Stimulated activated effector memory CD8-positive, alpha-beta T cell treated with anti-CD3 and anti-CD28 coated beads, Interleukin-12 subunit alpha, Interleukin-12 subunit beta, amount 100 ng/mL, for 72 hours (primary cell): ENCODE measurements at places on chromosomes 3 and 15.

DNA sequence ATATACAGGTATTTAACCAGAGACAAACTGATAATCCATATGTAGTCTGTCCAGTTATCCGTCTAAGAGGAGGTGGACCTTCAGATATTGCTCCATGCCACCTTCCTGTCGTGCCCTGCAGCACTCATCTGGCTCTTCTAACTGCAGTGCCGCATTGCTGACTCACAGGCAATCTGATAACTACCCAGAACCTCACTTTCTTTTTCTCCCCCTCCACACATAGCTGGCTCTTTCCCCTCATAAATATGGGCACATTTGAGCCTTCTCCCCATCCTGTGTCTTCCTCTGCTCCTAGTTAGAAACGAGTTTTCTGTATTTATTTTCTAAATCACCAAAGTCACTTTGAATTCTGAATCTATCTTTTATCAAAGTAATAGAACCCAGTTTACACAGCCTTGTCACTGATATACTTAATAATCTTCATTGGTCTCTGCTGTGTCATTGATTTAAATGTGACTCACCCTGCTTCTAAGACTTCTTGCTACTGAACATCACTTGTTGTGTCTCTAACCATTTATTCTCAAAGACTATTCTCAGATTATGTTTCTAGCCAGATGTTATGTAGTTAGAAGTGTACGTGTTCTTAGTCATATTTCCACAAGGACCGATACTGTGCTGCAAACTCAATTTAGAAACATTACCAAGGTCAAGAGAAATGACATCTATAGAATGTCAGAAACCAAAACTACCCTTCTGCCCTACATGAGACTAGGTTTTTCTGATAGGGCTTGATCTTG is 17.4 kb upstream of the KCNMB2 start:
- DNase-seq, result no peak

DNA sequence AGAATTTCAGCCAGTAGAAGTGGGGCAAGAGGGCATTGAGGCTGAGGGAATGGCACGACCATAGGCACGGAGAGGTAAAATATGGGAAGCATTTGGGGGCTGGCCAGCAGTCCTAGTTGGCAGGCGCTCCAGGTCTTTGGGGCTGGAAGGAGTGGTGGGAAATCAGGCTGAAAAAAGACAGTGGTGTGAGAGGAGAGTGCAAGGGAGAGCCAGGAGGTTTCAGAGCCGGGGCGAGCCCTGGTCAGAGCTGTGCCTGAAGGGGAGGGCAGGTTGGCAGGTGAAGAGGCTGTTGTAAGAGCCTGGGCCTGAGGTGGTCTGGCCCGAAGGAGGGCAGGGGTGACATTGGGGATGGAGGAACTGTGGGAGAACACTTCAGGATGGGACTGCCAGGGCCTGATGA is 1.6 kb upstream of the IDH3A start:
- no peak for DNase-seq

- no peak for DNase-seq
Observed at GRCh38 chr3:78644847-78645246, 1123.0 kb downstream of the ROBO1 start.

- no peak for DNase-seq
Observed at GRCh38 chr15:95464509-95464908, 866.0 kb upstream of the NR2F2 start.

DNA sequence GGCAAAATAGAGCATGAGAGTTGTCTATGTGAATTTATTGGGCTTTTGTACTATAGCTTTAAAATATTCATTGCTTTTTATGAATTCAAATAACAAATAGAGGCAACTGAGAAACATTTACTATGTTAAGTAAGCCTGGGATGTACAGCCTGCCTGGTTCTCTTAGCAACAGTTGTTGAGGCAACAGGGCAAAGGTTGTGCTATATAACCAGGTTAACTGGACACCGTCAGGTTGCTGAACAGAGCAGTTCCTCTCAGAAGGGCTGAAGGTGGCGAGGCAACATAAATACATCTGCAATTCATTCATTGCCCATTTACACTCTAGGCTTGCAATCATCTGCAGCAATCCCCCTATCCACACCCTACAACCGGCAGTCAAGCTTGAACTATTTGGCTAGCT is 78.2 kb downstream of the GTF2E1 start:
- DNase-seq, result no peak

DNA sequence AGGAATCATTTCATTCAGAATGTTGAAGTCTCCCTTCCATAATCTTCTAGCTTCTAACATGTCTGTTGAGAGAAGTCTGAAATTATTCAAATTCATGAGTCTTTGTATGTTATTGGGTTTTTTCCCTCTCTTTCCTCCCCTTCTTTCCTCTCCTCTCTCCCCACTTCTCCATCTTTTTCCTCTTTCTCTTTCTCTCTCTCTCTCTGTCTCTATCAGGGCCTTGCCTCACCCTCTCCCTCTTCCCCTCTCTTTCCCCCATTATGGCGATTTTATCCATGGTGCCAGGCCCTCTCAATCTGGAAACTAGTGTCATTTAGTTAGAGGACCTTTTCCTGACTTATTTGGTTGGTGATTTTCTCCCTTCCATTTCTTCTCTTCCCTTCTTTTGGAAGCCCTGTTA is 147.3 kb downstream of the SST start:
- DNase-seq, result no peak

DNA sequence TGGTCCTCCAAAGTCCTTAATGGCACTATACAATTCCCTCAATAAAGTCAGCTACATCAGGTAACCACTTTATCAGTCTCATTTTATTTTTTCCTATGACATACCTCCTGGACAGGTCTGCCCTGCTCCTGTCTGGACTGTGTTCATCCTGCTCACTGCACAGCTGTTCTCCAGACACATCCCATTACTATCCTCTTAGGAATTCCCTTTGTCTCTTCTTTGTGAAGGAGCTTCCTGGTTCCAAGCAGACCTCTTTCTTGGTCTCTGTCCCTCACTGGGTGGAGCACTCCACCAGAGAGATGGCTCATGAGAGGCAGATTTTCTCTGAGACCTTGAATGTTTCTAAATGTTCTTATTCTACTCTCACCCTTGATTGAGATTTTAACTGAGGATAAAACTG is 60.1 kb downstream of the KY start:
- no peak for DNase-seq

DNA sequence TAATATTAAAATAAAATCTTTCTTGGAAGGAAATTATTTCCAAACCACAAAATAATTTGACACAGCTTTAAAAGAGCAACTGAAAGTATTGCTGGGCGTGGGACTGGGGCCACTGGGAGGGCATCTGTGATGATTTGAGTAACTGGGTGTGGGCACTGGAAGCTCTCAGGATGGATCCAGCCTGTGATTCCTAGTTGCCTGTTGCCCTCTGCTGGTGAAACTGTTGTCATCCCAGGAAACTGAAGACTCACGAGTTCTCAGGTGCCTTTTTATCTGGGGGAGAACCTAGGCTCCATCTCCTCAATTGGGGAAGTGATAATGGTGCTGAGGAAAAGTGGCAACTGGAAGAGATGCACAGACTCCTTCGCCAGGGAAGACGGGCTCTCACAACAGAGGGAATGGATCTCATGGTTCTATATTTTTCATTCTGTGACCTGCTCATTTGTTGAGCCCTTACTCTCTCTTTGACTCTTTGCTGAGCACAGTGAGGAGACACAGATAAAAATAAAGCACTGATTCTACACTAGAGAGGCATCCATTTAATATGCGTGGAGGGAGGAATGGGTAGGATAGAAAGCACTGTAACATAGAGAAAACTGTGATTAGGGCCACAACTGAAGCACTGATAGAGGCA is 61.6 kb downstream of the TPRG1 start:
- DNase-seq, result no peak

GRCh38 chr15:45377609-45378148 is 665 bp downstream of the GATM start:
- no peak for DNase-seq

GRCh38 chr3:81585056-81585455 is 176.4 kb downstream of the GBE1 start:
- no peak for DNase-seq

GRCh38 chr3:102488331-102488730 is 53.5 kb downstream of the ZPLD1 start:
- DNase-seq, result no peak

- no peak for DNase-seq
Observed at GRCh38 chr3:144415492-144415891, 443.9 kb downstream of the DIPK2A start.

DNA sequence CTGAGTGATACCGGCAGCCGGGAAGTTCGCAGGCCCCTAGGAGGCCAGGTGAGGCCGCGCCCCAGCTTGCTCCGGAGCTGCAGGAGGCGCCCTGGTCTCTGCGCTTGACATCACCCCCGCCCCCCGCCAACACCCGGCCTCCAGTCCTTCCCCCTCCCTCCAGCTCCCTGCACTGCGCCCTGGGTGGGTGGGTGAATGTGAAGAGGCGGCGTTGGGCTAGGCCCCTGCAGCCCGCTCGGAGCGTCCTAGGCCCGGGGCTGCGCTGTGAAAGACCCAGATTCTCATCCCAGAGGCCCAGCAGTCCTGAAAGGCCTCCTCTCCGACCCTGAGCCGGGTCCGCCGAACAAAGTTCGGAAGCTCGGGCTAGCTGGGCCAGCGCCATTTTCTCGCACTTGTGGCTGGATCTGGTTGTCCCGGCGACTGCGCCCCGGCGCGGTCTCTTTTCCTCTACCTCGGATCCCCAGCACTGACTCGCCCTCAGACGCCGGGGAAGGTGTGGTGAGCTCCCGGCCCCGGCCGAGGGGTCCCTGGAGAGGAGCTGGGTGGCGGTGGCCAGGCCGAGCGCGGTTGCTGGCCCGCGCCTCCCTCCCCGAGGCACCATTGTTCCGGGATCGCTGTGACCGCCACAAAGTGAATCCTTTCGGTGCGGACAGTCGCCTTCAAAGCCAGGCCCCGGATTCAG is 12.9 kb downstream of the ZIC4 start:
- no peak for DNase-seq

DNA sequence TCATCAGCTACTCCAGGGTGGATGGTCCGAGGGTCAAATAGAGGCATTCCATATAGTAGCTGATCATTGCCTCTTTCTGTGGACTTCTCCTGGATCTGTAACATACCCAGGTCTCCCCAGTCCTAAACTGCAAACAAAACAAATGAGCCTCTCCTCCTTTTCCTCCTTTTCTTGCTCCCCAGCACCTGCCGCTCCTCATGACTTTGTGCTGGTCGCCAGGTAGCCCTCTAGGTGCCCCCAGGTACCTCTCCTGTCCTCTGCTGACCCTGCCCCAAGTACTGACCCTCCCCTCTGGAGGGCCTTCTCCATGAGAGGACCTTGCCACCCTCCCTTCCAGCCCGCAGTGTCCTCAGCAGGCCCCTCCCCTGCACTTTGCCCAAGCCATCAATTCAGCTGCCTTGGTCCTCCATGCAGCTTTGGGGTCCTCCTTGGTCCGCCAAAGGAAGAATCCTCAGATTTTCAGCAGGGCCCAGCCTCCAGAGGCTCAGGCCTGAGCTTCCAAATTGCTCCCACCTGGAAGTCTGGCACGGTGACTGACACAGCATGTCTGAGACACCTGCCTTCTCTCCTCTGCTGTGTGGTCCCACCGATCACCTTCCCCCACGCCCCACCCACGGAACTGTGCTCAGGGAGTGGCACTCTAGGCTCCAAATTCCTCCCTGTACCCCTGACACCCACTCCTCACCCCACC is 111.0 kb downstream of the LRRK1 start:
- no peak for DNase-seq

DNA sequence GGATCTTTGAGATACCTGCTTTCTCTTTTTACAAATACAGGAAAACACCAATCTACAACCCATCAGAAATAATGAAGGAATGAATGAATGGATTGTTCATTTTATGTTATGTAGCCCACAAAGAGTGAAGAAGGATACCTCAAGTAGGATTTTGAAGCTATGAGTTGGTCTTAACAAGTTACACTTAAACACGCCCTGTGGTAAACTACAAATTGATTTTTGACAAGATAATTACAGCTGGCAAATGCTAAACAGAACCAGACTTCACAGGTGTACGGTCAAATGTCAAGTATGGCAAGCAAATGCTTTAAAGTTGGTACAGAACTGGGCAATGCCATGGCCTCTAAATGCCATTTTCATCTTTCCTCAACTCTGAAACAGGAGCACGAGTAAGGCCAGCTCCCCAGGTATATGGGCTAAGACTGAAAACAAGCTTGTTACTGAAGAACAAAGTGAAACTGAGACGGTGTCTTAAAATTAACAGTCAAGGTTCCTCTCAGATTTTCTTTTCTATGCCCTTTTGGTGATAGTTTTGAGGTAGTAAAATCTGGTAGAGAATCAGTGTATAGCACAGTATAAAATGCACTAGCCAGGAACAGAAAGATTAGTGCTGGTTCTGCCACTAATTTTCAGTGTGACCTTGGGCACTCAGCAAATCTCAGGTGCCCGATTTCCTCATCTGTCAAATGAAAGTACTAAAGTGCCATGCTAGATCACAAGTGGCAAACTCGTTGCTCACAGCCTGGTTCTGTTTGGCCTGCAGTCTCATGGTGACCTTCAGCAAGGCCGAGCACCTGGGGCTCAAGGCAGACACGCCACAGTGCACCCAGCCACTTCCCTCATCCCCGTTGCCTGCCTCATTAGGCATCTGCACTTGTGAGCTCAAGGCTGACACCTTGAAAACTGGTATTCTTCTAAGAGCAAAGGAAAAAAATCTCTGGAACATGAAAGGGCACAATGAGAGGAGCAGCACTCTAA is 9.5 kb downstream of the RUVBL1 start:
- DNase-seq, result no peak

DNA sequence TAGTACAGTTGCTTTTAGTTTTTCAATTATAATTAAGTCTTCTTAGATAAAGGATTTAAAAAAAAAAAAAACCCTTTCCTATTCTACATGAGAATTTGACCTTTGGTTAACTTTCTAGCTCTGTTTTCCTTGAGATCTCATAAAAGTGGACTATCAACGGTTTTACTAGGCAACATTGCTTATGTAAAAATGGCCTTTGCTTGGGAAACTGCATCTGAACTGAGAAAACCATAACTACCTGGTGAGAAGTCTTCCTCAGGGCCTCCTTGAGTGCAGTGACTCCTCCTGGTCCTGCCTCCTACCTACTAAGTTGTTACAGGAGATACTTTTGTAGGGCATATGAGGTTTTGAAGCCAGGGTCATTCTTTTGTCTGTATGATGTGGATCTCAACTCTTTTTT is 42.1 kb upstream of the ACVR2B start:
- no peak for DNase-seq

DNA sequence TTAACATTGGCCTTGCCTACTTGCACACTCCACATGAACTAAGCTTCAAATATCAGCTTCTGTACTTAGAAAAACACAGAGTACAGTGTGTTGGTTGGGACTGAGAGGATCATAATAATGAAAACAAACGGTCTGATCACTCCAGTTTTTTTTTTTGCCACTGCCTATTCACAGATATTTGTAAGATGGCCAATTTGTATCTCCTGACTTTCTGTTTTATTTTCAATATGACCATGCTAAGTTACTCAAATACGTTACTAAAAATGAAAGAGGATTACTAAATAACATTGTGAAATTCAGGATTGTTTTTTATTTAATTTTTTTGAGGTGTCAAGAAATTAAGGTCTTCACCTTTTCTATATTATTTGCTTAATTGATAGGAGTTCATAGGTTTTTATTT is 595.1 kb downstream of the TUSC7 start:
- DNase-seq, result no peak

DNA sequence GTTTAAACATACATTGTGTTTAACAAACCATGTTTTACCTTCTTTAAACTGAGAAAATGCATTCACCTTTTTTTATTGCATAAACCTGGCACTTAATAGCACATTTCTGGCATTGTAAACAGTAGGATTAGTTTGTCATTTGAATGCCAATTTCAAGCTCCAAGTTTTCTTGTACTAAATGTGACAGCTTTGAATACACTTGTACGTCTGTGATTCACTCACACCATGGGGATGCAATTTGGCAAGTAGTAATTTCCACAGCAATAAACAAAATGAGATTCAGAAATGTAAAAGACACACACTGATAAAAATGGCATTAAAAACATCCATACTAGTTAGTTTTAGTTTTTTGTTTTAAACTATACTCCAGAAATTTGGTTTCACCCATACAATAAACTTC is 598.9 kb downstream of the SI start:
- no peak for DNase-seq
